Endothelial cell of umbilical vein (primary cell): ENCODE measurements at places on chromosomes 5 and 9. TPM values are rescaled to one million over a fixed set of nuclear protein-coding genes. Genes with fewer than 3 reads are reported as not detected.

DNA sequence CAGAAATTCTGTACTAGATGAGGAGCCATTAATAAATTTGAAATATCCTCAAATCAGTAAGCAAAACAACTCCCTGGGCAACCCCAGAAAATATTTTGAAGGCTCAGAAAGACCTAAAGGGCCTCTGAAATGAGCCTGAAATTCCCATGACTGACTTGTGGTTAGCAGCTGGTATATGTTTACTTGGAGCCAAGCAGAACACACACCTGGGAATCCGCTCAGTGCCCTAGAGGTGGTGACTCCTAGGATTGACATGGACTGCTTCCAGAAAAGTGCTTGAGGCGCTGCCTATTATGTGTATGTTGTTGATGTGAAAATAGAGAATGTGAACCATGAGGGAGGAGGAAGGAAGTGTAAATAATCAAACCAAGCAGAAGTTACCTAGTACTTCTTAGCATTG, 14.7 kb downstream of the RFK start:
- DNase-seq = peak; percentile 65
- no peak overlapping the region for H3K4me3 ChIP-seq
- no peak overlapping the region for H3K27ac ChIP-seq
- H3K4me1 ChIP-seq = peaks cover 13% of the 10 kb centered on the region

DNA sequence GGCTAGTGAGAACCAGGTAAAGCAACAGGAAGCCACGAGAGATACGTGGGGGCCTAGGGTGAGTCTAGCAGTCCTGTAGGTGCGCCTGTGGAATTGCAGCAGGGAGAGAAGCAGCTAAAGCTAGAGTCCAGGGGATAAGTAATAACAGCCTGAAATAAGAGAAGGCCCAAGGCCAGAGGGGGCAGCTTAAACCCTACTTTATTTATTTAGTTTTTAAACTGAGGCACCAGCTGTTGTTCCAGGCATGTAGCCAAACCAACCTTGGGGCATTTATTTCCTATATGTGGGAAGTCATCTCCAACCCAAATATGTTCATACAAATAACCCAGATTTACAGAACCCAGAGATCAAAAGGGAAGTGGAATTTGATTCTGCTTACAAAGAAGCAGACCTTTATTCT, 93.5 kb downstream of the GLDC start:
- peak overlapping the region; percentile 99 for H3K27ac ChIP-seq
- no peaks in the 10 kb centered on the region for H3K36me3 ChIP-seq
- peaks cover 42% of the 10 kb centered on the region for H3K4me1 ChIP-seq
- DNase-seq = peak; percentile 92
- H3K27me3 ChIP-seq = no peaks in the 10 kb centered on the region

- no peak for DNase-seq
- H3K4me1 ChIP-seq = no peaks in the 10 kb centered on the region
- H3K36me3 ChIP-seq = no peaks in the 10 kb centered on the region
- H3K27me3 ChIP-seq = no peaks in the 10 kb centered on the region
Measured at GRCh38 chr9:28779243-28779642, 1206.0 kb upstream of the C9orf72 start.

DNA sequence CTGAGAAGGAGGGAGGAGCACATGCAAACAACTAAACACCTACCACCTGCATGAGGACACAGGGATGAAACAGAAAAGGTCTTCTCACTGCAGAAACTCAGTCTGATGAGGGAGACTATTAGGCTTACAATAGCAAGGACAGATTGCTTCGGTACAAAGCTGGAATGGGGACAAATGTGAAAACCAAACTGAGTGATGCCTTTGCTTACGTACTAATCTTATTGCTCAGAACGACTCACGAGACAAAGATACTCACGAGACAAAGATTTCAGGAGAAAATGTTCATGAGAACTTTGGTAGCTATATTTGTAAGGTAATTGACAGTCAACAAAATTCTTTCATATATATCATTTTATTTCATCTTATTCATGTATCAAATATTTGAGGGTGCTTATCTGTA, 71.9 kb upstream of the TAF1L start:
- H3K27me3 ChIP-seq = no peaks in the 10 kb centered on the region
- H3K4me3 ChIP-seq = no peak overlapping the region
- H3K27ac ChIP-seq = no peak overlapping the region
- no peaks in the 10 kb centered on the region for H3K36me3 ChIP-seq
- DNase-seq = no peak

DNA sequence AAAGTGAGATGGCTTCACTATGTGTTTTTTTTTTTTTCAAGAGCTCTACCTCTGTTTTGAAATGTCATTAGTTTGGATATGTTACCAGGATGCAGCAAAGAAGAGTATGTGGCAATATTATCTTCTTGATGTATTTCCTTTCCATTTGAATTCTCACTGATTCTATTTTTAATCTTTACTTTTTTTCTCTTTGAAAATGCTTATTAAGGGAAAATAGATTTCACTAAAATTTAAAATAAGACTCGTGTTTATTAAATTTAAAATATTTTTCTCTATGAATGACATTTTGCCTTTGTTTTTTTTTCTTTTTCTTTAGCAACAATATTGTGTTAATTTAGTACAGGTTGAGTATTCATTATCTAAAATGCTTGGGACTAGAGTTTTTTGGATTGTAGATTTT, 29.2 kb downstream of the TENT2 start:
- H3K27me3 ChIP-seq = no peaks in the 10 kb centered on the region
- H3K27ac ChIP-seq = no peak overlapping the region
- no peaks in the 10 kb centered on the region for H3K36me3 ChIP-seq
- no peak for DNase-seq
- H3K4me1 ChIP-seq = no peaks in the 10 kb centered on the region

- no peaks in the 10 kb centered on the region for H3K27me3 ChIP-seq
- no peak overlapping the region for H3K4me3 ChIP-seq
- H3K27ac ChIP-seq = no peak overlapping the region
Measured at GRCh38 chr9:111891910-111892499, 4.6 kb upstream of the UGCG start.

DNA sequence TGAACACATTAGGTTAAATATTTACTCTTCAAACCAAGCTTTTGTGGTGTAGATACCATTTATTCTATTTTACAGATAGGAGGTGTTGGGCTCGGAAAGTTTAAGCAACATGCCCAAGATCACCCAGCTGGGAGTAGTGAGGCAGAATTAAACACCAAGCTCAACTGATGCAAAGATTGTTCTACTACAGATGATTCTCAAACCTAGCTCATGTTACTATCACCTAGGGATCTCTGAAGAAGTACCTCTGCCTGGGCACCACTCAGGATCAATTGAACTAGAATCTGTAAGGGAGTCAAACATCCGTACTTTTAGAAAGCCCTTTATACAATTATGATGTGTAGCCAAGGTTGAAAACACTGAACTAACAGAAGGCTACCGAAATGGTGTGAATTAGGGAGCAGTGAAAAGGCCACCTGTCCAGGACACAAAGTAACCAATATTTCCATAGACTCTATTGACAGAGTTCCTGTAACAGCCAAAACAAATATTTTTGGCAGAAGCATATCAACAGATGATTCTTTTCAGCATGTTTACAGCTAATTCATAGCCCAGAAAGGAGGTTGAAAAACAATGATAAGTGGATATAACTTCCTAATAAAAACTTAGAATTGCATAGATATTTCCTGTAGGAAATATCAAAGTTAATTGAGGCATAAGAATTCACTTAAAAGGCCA, 158.5 kb upstream of the PTGER4 start:
- peak; percentile 71 for DNase-seq
- H3K27me3 ChIP-seq = peaks cover 32% of the 10 kb centered on the region
- no peak overlapping the region for H3K27ac ChIP-seq
- H3K4me1 ChIP-seq = peaks cover 9% of the 10 kb centered on the region
- no peak overlapping the region for H3K4me3 ChIP-seq

DNA sequence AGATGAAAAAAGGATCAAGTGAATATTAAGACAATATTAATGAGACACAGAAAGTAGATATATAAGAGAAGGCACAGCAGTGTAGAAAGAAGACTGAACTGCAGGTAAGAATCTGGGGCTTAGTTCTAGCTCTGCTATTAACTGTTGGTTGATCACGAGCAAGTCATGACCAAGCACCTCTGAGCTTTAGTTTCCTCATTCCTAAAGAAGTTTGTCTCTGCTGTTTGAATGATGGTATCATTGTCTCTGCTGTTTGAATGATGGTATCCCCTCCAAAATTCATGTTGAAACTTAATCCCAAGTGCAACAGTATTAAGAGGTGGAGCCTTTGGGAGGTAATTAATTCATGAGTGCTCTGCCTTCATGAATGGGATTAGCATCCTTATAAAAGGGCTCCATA, 2.5 kb upstream of the NME5 start:
- no peaks in the 10 kb centered on the region for H3K27me3 ChIP-seq
- peaks cover 5% of the 10 kb centered on the region for H3K4me1 ChIP-seq
- DNase-seq = no peak
- no peaks in the 10 kb centered on the region for H3K36me3 ChIP-seq

- no peaks in the 10 kb centered on the region for H3K27me3 ChIP-seq
- DNase-seq = no peak
- H3K4me1 ChIP-seq = peaks cover 6% of the 10 kb centered on the region
Measured at GRCh38 chr5:141001446-141001843, 35.2 kb downstream of the PCDHAC2 start.

Gene MYMK
- not detected in 2 replicates for polyA plus RNA-seq

Gene IFNA7
- not detected in 2 replicates for polyA plus RNA-seq

Gene ADRB2
- 0.88 and 0.96 TPM in 2 replicates for polyA plus RNA-seq

Gene ASPN
- not detected in 2 replicates for polyA plus RNA-seq
